ENCODE measurements at places on chromosomes 6 and 20. TPM values are rescaled to one million over a fixed set of nuclear protein-coding genes. Genes with fewer than 3 reads are reported as not detected.

ZNF318 gene
- 22.5 TPM for total RNA-seq

CRYBG1 gene
- 62.4 TPM for total RNA-seq

TFAP2C gene
- total RNA-seq, result not detected

HSPA1A gene
- 15.1 TPM for total RNA-seq

FOXS1 gene
- not detected for total RNA-seq

SLC22A3 gene
- total RNA-seq, result not detected

SLA2 gene
- total RNA-seq, result 31.4 TPM

SLC17A4 gene
- not detected for total RNA-seq

OR2J3 gene
- total RNA-seq, result not detected

ZNF165 gene
- total RNA-seq, result 4.7 TPM

KIZ gene
- 26.9 TPM for total RNA-seq

PI3 gene
- total RNA-seq, result not detected

DNA sequence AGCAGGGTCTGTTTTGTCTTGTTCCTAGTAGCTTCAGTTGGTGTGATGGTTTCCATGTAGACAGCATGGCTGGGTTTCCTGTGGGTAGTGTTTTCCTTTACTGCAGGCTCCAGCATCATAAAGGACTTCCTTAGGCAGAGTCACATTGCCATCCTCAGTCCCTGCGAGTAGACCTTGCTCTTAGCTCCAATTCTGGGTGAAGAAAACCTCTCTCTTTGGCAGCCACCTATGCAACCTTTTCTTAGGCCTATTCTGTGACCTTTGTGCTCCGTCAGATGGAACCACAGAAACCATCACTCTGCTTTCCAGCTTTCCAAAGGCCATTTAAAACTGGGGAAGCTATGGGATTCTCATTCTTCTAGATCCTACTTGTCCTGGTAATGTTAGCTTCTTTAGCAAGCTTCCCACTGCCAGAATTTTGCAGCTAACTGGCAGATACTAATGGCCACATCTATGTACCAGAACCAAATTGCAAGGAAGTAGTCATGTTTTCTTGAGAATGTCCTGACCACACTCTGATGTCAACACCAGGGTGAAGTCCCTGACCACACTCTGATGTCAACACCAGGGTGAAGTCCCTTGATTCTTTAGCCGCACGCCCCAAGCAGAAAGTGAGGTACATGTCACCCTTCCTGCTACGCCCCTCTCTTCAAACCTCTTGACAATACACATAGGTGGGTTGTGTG is 646.6 kb upstream of the HS3ST5 start:
- peak; percentile 8 for DNase-seq
- no peak overlapping the region for H3K4me3 ChIP-seq
- H3K27me3 ChIP-seq, result no peaks in the 10 kb centered on the region
- H3K36me3 ChIP-seq, result no peaks in the 10 kb centered on the region
- no peaks in the 10 kb centered on the region for H3K4me1 ChIP-seq
- peak overlapping the region; percentile 1 for H3K27ac ChIP-seq

DNA sequence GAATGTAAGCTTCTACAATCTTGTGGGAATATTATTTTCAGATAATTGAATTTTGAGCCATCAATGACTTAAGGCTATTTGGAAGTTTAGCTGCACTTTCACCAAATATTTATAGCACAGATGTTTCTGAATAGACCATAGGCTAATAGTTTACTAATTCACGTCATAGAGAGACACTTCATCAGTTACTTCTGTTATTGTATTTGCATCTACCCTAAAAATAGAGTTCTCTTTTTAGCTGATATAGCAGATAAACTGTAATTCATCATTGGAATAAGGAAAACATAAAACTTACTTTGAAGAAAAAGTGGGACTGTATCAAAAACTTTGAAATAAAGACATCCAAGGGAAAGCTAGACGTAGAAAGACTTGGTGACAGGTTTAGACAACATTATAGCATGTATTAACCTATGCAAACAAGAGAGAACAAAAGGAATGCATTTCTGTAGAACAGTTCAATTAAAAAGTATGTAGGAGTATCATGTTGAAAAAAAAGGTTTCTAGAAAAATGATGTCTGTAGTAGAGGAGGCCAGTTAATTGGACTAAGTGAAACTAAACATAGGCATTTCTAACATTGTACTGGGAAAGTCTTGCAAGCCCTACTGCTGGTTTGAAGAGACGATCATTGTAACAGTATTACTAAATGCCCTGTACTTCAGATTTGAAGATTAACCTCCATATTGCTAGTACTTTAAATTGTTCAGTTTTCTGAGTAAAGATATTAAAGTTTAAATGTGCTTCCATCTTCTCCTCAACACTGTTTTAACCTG is 123.3 kb downstream of the ZFAND3 start:
- no peak overlapping the region for H3K27ac ChIP-seq
- H3K36me3 ChIP-seq, result peaks cover 2% of the 10 kb centered on the region
- peaks cover 23% of the 10 kb centered on the region for H3K4me1 ChIP-seq
- no peaks in the 10 kb centered on the region for H3K27me3 ChIP-seq

- H3K27ac ChIP-seq, result no peak overlapping the region
- DNase-seq, result no peak
- H3K36me3 ChIP-seq, result no peaks in the 10 kb centered on the region
- peaks cover 6% of the 10 kb centered on the region for H3K4me1 ChIP-seq
- H3K27me3 ChIP-seq, result peaks cover 77% of the 10 kb centered on the region
Measured at GRCh38 chr6:17280552-17281090, 540 bp upstream of the RBM24 start.

DNA sequence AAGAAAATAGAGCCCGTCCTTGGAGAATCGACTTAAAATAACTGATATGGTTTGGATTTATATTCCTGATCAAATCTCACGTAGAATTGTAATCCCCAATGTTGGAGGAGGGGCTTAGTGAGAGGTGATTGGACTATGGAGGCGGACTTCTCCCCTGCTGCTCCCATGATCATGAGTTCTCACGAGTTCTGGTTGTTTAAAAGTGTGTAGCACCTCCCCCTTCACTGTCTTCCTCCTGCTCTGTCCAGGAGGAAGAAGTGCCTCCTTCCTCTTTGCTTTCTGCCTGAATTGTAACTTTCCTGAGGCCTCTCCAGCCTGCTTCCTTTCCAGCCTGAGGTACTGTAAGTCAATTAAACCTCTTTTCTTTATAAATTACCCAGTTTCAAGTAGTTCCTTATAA is 529.2 kb downstream of the HAO1 start:
- DNase-seq, result no peak
- H3K27me3 ChIP-seq, result no peaks in the 10 kb centered on the region
- no peaks in the 10 kb centered on the region for H3K4me1 ChIP-seq
- H3K27ac ChIP-seq, result no peak overlapping the region
- H3K36me3 ChIP-seq, result no peaks in the 10 kb centered on the region

GRCh38 chr20:53654932-53655624 is 61.4 kb upstream of the ZNF217 start:
- no peak for DNase-seq
- no peak overlapping the region for H3K4me3 ChIP-seq
- H3K27me3 ChIP-seq, result no peaks in the 10 kb centered on the region
- peaks cover 35% of the 10 kb centered on the region for H3K4me1 ChIP-seq

GRCh38 chr6:155872961-155873360 is 417.3 kb upstream of the NOX3 start:
- H3K27ac ChIP-seq, result peak overlapping the region; percentile 32
- peaks cover 3% of the 10 kb centered on the region for H3K4me1 ChIP-seq
- no peaks in the 10 kb centered on the region for H3K27me3 ChIP-seq
- no peak for DNase-seq
- no peak overlapping the region for H3K4me3 ChIP-seq
- H3K36me3 ChIP-seq, result no peaks in the 10 kb centered on the region

DNA sequence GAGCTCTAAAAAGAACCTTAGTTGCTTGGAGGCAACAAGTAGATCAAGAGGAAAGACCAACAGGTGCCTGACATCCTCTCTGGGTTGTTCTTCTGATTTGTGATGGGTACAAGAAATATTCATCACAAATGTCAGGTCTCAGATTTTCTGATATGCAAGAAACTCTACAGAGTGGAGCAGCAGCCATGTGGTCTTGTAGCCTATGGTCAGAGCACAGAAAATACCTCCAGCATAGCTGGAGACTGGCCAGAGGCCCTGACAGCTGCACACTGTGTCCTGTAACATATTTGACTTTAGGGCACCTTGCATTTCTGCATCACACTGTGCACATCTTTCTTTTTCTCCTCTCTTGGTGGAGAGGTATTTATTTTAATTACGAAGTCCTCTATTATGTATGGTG is 116.3 kb downstream of the GMPR start:
- H3K27ac ChIP-seq, result peak overlapping the region; percentile 86
- no peaks in the 10 kb centered on the region for H3K27me3 ChIP-seq
- H3K4me1 ChIP-seq, result peaks cover 12% of the 10 kb centered on the region
- no peak for DNase-seq
- no peaks in the 10 kb centered on the region for H3K36me3 ChIP-seq

DNA sequence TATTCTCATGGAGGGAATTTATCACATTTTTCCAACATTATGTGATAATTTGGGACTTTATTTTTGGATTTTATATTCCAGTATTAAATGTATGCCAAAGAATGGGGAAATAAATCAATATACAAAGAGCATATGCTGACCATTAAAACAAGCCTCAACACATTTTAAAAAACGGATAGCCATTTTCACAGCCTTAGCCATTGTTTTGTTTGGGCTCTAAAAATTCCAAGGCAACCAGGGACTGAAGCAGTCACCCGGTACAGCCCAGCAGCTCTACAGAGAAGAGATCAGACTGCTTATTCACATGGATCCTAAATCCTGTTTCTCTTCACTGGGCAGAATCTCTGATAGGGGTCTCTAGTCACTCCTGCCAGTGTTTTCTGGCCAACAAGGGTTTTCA is 150.2 kb upstream of the OGFRL1 start:
- H3K27me3 ChIP-seq, result peaks cover 32% of the 10 kb centered on the region
- H3K36me3 ChIP-seq, result no peaks in the 10 kb centered on the region
- DNase-seq, result no peak
- H3K27ac ChIP-seq, result no peak overlapping the region
- H3K4me1 ChIP-seq, result no peaks in the 10 kb centered on the region
- no peak overlapping the region for H3K4me3 ChIP-seq

GRCh38 chr6:85574932-85575598 is 18.6 kb downstream of the SNX14 start:
- H3K36me3 ChIP-seq, result peaks cover 4% of the 10 kb centered on the region
- peaks cover 17% of the 10 kb centered on the region for H3K4me1 ChIP-seq
- DNase-seq, result no peak
- no peak overlapping the region for H3K27ac ChIP-seq
- H3K4me3 ChIP-seq, result no peak overlapping the region
- H3K27me3 ChIP-seq, result no peaks in the 10 kb centered on the region

GRCh38 chr6:108365478-108365877 is 70.6 kb downstream of the AFG1L start:
- no peaks in the 10 kb centered on the region for H3K27me3 ChIP-seq
- H3K4me3 ChIP-seq, result no peak overlapping the region
- H3K27ac ChIP-seq, result no peak overlapping the region
- DNase-seq, result no peak
- peaks cover 3% of the 10 kb centered on the region for H3K4me1 ChIP-seq

GRCh38 chr6:154719854-154720253 is 13.4 kb upstream of the SCAF8 start:
- H3K27me3 ChIP-seq, result no peaks in the 10 kb centered on the region
- no peak overlapping the region for H3K4me3 ChIP-seq
- no peaks in the 10 kb centered on the region for H3K4me1 ChIP-seq
- no peak for DNase-seq

GRCh38 chr20:61594198-61594597 is 342.1 kb downstream of the CDH4 start:
- H3K4me3 ChIP-seq, result no peak overlapping the region
- no peaks in the 10 kb centered on the region for H3K27me3 ChIP-seq
- H3K27ac ChIP-seq, result no peak overlapping the region
- H3K4me1 ChIP-seq, result no peaks in the 10 kb centered on the region
- H3K36me3 ChIP-seq, result no peaks in the 10 kb centered on the region

- H3K27me3 ChIP-seq, result no peaks in the 10 kb centered on the region
- H3K4me1 ChIP-seq, result no peaks in the 10 kb centered on the region
- H3K4me3 ChIP-seq, result no peak overlapping the region
- no peaks in the 10 kb centered on the region for H3K36me3 ChIP-seq
Measured at GRCh38 chr6:97947841-97948240, 664.8 kb upstream of the MMS22L start.

DNA sequence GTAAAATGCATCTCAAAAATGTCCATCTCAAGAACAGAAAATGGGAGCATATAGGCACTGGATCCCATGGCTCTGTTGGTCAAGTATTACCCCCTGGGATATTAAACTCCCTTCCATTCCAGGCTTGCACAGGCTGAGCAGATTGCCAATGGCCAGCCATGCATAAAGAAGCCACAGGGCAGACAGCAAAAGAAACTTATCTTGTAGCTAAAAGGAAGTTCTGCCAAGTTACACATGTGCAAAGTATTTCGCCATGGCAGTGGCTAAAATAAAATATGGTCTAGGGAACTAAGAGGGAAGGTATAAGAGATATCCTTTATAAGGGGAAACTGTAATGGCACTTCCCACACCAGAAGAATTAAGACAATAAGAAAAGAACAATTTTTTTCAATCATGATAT is 415.6 kb upstream of the BTBD3 start:
- H3K36me3 ChIP-seq, result no peaks in the 10 kb centered on the region
- no peaks in the 10 kb centered on the region for H3K27me3 ChIP-seq
- no peak overlapping the region for H3K27ac ChIP-seq
- no peak for DNase-seq
- H3K4me3 ChIP-seq, result no peak overlapping the region

GRCh38 chr6:155486721-155487294 is 31.2 kb upstream of the NOX3 start:
- no peaks in the 10 kb centered on the region for H3K36me3 ChIP-seq
- H3K4me1 ChIP-seq, result no peaks in the 10 kb centered on the region
- H3K4me3 ChIP-seq, result no peak overlapping the region
- peaks cover 16% of the 10 kb centered on the region for H3K27me3 ChIP-seq
- H3K27ac ChIP-seq, result no peak overlapping the region

DNA sequence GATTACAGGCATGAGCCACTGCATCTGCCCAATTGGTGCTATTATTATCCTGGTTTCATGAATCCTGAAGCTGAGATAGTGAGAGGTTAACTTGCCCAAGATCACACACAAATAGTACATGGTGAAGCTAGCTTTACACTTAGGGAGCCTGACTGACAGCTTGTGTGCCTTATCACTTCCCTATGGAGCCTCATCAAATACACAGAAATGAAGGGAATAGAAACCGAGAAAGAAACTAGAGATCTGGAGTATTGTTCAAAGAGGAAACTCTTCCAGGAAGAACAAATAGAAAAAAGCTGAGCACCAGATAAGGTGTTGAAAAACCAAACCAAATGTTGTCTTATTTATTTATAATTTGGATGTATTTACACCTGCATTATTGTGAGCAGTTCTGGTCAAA is 155.0 kb upstream of the CITED2 start:
- DNase-seq, result no peak
- H3K4me1 ChIP-seq, result peaks cover 23% of the 10 kb centered on the region
- peak overlapping the region; percentile 99 for H3K27ac ChIP-seq
- H3K4me3 ChIP-seq, result peak overlapping the region; percentile 8

GRCh38 chr20:57397693-57398108 is 6.5 kb downstream of the RBM38 start:
- H3K27ac ChIP-seq, result peak overlapping the region; percentile 100
- H3K36me3 ChIP-seq, result peaks cover 5% of the 10 kb centered on the region
- H3K27me3 ChIP-seq, result no peaks in the 10 kb centered on the region
- peak; percentile 49 for DNase-seq
